Naive B cell (primary cell): ENCODE measurements at places on chromosomes 1 and 21.

- DNase-seq, result no peak
Measured at GRCh38 chr1:107004421-107004820, 52.1 kb upstream of the PRMT6 start.

GRCh38 chr1:233620065-233620464, 6.2 kb downstream of the KCNK1 start:
- DNase-seq, result no peak

- DNase-seq, result no peak
Measured at GRCh38 chr1:87612956-87613355, 284.3 kb downstream of the LMO4 start.

GRCh38 chr1:206411321-206411720, 59.0 kb upstream of the IKBKE start:
- no peak for DNase-seq

DNA sequence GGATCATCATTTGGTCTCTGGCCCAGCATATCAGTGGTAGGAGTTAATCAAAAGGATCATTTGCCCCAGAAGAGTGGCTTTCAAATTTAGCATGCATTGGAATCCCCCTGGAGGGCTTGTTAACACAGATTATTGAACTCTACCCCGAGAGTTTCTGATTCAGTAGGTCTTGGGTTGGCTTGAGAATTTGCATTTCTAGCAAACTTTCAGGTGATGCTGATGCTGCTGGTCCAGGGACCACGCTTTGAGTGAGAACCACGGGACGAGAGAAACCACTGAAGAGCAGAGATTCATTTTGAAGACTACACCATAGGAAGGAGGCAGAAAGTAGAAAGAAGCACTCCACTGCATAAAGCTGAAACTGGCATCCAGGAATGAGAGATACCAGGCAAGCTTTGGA, 81.3 kb upstream of the DUSP10 start:
- no peak for DNase-seq

DNA sequence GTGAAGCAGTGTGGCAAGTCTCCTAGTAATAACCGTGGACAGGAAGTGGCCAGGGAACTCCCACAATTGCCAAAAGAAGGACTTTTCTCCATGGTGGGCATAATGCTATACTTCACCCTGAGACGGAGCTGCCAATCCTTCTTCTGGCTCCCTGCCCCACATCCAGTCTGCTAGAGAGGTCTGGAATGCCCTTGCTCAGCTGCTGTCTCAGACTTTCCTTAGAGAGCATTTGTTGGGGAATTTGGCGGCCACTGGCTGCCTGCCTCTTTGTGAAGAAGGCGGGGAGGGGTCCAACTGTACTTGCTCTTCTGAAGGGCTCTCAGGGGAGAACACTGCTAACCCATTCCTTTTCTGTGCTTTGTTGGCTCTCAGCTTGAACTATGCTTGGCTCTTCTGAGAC, 123.7 kb upstream of the EDN2 start:
- no peak for DNase-seq

DNA sequence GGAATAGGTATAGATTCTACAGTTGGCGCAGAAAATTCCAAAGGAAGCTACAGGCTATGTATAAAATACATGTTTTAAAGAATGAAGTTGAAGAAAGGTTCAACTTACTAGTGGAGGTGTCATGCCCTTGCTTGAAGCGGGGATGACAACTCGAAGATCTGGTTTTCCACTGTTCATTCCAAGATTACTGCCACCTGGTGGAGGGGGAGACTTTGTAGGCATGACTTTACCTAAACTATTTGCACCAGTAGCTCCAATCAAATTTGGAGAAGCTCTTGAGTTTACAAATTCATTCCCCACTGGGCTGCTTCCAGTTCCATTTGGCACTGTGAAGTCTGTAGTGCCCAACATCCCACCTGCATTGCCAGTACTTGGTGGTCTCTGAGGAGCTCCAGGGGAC, 81.7 kb downstream of the AXDND1 start:
- no peak for DNase-seq

DNA sequence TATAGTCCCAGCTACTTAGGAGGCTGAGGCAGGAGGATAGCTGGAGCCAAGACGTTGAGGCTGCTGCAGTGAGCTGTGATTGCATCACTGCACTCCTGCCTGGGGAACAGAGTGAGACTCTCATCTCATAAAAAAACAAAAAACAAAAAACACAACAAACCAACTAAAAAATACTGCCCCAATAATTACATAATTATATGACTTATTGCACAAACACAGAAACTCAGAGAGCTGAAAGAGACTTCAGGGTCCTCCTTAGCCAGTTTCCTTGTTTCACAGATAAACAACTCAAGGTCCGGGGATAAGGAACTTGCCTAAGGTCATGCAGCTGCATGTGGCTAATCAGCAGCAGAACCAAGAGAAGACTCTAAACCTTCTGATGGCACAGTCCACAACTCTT, 11.9 kb downstream of the EXTL2 start:
- DNase-seq, result no peak

DNA sequence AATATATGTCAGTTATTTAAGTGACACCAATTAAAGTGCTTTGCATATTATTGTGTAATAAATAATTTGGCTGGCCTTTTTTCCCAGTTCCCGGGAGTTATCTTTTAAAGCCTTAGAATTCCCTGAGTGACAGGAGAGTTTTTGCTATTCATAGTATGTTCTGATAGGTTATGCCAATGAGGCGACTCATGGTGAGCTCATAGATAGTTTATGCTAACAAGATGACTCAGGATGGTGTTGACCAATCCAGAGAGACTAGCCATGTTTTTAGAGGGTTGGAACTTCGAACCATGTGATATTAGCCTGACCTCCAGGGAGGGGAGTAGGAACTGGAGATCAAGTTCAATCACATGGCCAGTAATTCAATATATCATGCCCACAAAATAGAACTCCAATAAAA, 310.8 kb downstream of the USP25 start:
- no peak for DNase-seq

DNA sequence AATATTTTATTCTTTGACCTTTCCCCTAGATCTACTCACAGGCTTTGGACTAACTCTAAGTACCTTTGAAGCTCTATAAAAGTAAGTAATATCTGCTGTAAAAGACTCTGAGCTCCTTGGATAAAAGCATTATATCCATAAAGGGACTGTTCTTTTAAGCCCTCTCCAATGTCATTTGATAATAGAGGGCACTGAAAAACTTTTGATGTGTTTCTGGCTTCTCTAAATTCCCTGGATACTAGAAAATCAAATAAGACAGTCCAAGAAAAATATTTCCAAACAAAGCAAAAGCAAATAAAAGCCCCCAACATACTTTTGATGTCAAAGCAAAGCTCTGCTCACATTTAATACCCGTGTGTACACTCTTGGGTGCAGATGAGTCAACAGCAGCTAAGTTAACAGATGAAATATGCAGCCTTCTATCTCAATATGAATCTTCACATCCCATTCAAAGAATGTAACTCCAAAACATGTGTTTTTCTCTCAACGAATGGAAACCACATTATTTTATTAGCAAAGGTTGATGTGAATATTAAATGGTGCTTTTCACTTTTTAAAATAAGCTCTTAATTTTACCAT, 230.3 kb downstream of the CENPF start:
- DNase-seq, result no peak

DNA sequence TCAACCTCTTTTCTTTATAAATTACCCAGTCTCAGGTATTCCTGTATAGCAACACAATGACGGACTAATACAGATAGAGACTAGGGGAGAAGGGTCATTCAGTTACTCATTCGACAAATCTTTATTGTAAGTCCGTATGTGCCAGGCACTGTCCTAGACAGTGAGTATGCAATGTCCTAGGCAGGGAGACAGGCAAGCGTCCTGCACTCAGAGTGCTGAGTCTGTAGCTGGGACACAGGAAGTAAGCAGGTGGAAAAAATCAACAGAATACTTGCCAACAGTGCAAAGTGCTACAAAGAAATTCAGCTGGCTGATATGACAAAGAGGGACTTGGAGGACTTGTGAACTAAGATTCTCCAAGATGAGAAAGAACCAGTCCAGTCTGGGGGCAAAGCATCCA, 92.2 kb upstream of the ZBTB40 start:
- no peak for DNase-seq

- DNase-seq, result peak; percentile 6
Measured at GRCh38 chr1:12275370-12275769, 45.5 kb downstream of the VPS13D start.

DNA sequence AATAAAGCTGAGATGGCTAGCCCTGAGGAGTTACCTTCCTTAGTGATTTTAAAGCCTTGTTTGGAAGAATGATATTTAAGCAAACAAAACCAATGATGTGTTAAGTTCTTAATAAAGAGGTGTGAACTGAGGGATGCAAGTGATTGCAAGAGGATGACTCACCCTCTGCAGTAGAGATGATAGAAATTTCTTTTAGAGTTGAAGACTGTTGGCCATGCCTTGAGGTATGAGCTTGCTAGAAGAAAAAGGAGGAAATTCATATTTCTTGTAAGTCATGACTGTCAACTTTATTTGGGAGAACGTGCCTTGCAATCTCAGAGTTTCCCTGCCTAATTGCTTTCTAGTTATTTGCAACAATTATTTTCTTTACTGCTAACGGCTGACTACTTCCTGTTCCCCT, 94.7 kb downstream of the PLA2G4A start:
- DNase-seq, result no peak

- DNase-seq, result no peak
Measured at GRCh38 chr21:32735524-32735923, 7.7 kb upstream of the SYNJ1 start.

DNA sequence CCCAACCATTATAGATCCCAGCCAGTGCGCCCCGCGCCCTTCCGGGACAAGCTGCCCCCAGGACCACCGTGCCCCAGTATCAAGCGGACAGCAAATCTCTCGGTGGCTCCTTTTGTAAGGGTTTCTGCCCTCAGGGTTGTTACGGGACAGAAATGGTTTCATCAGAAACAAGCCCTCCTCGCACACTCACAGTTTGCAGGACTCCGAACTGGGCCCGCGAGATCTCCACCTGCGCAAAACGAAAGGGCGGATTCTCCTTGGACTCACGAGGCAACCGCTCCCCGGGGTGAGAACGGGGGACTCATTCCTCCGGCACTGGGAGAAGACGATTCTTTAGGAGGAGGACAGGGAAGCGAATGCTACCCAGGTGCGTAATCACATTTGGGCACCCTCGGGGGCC, 51.1 kb upstream of the H6PD start:
- DNase-seq, result no peak

DNA sequence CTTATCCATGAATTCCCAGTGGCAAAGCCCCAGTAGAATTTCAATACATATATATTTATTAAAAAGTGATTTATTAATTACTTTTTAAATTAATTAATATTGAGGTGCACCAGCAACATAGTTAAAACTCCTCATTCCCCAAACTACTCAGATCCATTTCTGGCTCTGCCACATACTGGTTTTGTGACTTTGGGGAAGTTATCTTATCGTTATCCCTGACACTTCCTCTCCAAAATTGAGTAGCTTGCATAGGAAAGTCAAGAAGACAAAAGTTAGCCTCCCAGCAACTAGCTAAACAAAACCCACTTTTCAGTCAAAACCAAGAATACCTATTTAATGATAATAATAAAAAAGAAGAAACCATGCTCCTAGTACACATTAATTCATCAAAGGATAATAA, 35.9 kb downstream of the TCP10L start:
- DNase-seq, result no peak

DNA sequence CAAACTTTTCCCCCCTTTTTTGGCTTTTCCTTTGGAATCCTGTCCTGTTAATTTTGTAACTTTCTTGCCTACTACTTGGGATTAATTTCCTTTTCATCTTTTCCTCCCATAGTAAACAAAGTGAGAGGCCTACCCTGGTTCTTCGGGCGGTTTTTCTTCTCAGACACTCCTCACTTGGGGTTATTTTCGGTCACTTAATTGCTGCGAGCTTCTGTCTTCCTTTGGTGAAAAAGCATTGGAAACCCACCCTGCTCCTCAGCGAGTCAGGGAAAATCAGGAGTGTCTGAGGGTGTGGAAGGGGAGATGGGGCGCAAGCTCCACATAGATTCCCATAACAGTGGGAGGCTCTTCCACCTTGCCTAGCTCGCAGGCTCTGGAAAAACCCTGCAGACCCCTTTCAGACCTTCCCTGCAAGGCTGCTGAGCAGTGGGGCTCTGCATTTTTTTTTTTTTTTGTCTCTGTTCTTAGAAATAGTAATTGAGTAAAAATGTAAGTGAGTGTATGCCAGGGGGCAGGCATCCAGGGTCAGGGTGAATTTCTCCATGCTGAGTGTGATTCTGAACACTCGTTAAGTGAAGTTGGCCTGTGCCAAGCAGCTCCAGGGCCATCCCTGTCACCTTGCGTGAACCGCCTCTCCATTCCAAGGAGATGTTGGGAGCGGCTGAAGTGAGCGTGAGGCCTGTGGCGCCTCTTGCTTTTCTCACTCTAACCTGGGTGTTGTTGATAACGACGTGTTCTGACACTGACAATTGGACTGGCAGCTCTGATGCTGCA, 20.3 kb downstream of the TGFB2 start:
- no peak for DNase-seq
